ENCODE measurements at places on chromosomes 16 and 17. TPM values are rescaled to one million over a fixed set of nuclear protein-coding genes. Genes with fewer than 3 reads are reported as not detected.
A peak's percentile ranks its signal among the peaks of the same experiment; 100 is the strongest.

DNA sequence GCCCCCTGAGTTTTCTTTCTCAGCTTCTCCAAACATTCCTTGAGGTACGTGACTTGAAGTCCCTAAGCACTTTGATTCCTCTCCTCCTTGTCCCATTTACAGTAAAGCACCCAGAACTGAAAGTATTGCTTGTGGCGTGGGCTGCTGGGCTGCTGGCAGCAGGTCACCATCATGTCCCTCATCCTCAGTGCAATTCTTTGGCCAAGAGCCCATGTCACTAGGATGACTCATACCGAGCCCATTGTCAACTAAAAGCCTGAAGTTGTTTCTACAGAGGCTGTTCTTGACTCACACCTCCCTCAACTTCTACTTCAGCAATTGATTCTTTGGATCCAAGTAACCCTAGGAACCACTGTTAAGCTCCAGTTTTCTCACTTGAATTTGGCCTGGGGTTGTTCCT lies 54.3 kb downstream of the KPNA2 start:
- peak; percentile 80 for DNase-seq

- no peak for DNase-seq
These were observed 3.6 kb upstream of the PRR35 start for GRCh38 chr16:556474-557173.

DNA sequence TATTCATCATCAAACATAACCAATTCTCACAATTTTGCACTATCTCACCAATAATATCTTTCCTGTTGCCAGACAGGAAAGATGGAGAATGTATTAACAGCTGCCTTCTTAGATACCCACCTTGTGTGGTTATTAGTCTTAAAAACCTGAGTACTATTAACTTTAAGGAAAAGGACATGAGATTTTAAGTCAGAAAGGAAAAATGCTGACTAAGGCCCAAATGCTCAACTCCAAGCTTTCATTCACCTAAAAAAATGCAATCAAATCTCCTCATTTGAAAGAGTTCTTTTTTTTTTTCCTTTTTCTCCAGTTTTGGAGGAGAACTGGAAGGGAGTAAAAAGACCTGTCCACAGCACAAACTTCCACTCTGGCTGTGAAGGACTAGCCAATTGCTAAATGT lies 61.3 kb upstream of the PHOSPHO1 start:
- DNase-seq: no peak

DNA sequence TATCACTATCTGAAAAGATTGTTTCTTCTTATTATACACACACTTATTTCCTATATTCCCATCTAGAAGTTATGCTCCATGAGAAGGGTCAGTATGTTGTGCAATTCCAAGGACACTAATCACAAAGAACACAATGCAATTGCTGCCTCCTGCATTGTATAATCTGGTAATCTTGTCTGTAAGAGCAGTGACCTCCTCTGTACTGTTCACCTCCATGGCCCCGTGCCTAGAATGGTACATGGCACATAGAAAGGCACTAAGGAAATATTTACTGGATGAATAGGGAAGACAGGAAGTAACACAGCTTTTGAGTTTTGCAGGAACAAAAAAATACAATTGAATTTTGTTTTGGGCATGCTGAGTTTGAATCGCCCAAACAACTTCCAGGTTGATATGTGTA lies 214.6 kb upstream of the SALL1 start:
- DNase-seq: no peak

DNA sequence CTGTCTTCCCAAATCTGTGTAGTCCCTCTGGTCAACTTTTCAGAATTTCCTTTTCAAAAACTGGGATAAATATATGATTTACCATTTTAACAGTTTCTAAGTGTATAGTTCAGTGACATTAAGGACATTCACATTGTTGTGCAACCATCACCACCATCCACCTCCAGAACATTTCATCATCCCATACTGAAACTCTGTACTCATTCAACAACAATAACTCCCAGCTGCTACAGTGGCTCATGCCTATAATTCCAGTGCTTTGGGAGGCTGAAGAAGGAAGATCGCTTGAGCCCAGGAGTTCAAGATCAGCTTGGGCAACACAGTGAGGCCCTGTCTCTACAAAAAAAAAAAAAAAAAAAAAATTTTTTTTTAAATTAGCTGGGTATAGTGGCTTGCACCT lies 131.0 kb downstream of the AATF start:
- no peak for DNase-seq

DNA sequence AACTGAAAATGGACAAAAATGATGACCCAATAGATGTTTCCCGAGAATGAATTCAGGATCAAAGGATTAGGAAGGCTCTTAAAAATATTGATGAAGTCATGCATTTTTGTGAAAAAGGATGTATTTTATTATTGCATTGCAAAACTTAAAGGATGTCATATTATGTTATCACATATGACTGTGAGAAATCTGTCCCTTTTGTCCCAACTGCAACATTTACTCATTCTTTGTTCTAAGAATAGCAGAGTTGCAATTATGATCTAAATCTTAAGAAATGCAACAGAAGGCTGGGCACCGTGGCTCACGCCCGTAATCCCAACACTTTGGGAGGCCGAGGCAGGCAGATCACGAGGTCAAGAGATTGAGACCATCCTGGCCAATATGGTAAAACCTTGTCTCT lies 13.1 kb upstream of the MYH13 start:
- DNase-seq: no peak

DNA sequence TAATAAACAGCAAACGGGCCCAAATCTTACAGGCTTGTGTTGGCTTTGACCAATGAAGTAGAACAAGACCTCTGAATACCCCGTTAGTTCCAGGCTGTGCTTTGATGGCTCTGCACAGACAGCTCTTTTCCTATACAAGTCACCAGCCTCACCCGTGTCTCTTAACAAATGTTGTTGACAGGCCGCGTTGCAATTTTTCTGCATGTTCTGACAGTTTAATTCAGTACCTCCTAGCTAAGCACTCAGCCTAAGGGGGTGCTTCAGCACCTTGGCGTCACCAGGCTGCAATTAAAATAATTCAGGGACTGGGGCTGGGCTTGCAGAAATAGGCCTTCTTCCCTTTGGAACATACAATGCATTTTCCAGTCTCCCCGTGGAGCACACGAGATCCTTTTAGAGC lies 500.1 kb downstream of the MAF start:
- no peak for DNase-seq

DNA sequence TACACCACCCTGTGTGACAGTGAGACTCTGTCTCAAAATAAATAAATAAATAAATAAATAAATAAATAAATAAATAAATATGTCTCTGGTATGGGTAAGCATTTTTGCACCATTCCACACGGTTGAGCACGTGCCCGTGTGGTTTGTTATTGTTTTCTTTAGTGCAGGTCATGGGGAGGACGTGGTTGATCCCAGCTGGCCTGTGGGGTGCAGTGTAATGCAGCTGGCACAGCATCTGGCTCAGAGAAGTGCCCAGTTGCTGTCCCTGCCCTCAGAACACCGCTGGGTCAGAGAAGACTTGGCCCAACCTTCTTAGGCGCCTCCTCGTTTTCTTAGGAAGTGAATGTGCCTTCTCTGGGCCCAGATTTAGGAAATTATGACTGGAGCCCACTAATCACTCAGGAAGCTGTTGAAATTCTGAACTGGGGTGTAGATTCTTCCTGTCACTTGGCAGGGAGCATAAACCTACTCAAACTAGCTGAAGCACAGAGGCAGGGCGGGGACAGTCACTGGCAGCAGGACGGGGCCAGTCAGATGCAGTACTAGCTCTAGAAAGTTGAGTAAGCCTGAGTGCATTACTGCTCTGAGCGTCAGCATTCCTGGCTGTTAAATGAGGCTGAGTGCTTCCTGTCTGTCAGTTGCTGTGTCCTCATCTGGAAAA lies 85.9 kb downstream of the SNX29 start:
- DNase-seq: peak; percentile 42

DNA sequence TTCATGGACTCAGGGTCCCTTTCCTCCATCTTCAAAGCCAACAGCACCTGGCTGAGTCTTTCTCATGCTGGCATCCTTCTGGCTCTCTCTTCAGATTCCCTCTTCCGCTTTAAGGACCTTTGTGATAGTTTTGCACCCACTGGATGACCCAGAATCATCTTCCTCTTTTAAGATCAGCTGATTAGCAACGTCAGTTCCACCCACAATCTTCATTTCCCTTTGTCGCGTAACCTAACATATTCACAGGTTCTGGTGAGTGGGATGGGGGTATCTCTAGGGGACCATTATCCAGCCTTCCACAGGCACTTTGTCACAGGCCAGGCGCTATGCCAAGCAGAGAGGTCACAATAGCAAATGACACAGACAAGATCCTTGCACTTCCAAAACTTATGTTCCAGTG lies 593.8 kb downstream of the MAF start:
- no peak for DNase-seq

- DNase-seq: no peak
These were observed 80.3 kb downstream of the MRTFB start for GRCh38 chr16:14151256-14152030.

DNA sequence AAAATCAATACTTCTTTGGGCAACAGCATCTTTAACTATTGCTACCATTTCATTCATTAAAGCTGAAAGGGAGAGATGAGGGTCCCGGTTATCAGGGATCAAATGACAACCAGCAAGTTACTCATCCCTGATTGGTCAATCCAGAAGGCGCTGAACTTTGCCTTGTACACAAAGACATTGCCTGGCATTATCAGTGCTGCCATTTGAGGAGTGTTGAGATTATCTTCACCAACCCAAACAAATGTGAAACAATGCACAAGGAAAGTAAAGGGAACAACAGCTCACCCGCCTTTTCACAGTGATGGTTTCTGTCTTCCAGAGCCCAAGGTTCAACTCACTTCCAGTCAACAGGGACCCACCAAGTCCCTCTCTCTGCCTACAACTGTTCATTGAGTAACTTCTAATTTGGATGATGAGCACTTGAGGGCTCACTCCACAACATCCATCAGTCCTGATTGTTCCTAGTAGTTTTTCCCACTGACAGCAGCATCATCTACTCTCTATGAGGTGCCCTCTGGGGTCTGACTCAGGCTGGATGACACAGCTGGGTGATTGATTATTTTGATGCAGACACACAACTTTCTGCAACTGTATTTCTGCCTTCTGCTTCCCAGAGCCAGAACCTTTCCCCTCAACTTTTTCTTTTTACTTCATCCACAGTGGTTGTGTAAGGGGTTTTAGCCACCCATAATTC lies 32.0 kb downstream of the LYRM9 start:
- no peak for DNase-seq

GRCh38 chr17:444879-445454 lies 92.4 kb upstream of the RPH3AL start:
- DNase-seq: no peak

DNA sequence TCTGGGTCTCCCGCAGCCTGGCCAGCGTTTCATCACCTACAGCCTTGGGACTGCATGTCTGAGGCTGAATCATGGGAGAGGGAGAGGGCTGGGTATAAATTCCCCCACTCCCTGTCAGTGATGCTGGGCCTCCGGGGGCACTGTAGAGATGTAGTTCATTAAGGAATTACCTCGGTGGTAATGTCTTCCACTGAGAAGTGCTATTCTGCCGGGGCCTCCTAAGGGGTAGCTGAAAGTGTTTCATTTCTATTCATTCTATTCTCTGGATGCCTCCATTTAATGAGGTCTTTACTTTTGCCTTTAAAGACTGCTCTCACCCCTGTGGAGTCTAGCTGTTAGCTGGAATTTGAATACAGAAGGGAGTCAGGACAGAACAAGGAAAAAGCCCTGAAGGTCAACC lies 116.4 kb upstream of the HS3ST4 start:
- no peak for DNase-seq

GRCh38 chr16:81823111-81823510 lies 44.0 kb downstream of the PLCG2 start:
- no peak for DNase-seq

- no peak for DNase-seq
These were observed 93.8 kb downstream of the TNFRSF13B start for GRCh38 chr17:16878084-16878483.

DNA sequence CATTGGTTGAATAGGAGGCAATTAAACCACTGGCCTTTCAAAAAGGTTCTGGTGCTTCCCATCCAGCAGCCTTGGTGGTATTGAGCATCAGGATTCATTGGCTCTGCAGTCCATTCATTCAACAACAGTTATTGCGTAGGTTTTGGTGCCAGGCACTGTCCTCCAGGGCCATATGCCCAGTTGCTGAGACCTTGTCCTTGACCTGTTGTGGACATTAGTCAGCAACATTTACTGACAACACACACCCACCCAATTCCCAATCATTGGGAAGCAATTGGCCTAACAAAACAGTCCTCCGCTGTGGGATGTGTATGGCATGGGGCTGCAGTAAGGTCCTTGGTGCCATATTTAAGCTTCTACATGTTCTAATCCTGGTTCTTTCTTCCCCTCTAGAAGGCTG lies 82.2 kb downstream of the AXIN2 start:
- DNase-seq: no peak

- no peak for DNase-seq
These were observed 13.1 kb downstream of the SOST start for GRCh38 chr17:43745541-43745940.

GRCh38 chr17:80414508-80414802 lies 512 bp upstream of the ENDOV start:
- peak; percentile 24 for DNase-seq

- DNase-seq: no peak
These were observed 86.8 kb downstream of the USP32 start for GRCh38 chr17:60305141-60305540.

DNA sequence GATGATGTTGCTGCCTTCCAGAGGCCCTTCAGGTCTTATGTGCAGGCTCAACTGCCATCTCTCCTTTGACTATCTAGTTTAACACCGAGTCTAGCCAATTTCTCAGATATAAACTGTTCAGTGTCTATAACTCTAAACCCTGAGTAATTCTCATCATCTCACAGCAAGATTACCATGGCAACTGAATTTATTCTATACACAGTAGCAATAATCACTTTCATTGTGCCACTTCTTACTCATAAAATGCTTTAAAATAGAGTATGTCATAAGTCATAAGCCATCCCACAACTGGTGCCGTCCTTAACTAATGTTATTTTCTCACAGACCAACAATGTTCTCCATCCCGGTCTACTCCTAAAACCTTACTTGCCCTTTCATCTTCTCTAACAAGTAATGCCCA lies 45.0 kb downstream of the SYNRG start:
- DNase-seq: no peak

GRCh38 chr17:82545071-82545462 lies 25.5 kb downstream of the FOXK2 start:
- no peak for DNase-seq

HSD3B7 gene
- 24.7 TPM for total RNA-seq

CA5A gene
- not detected for total RNA-seq

GDPD1 gene
- total RNA-seq: 1.1 TPM

ULK2 gene
- 23.9 TPM for total RNA-seq

APOBR gene
- not detected for total RNA-seq

SLC35G6 gene
- not detected for total RNA-seq

CORO7 gene
- total RNA-seq: 35.8 TPM

KRT36 gene
- 0.38 TPM for total RNA-seq

NPB gene
- not detected for total RNA-seq

ACSM2A gene
- 0.13 TPM for total RNA-seq

Data from dermis microvascular lymphatic vessel endothelial cell (primary cell).